ENCODE measurements at places on chromosomes 6 and 20. TPM values are rescaled to one million over a fixed set of nuclear protein-coding genes. Genes with fewer than 3 reads are reported as not detected.

The ZNF334 gene
- 6.9 TPM for total RNA-seq

The SLC22A16 gene
- total RNA-seq, result not detected

The ZSCAN31 gene
- total RNA-seq, result 1.6 TPM

The PTGIS gene
- 42.8 TPM for total RNA-seq

The IPCEF1 gene
- 0.22 TPM for total RNA-seq

The HLA-DOB gene
- total RNA-seq, result 0.32 TPM

The SNX14 gene
- total RNA-seq, result 125 TPM

The ZC2HC1B gene
- total RNA-seq, result 0.26 TPM

The C6orf58 gene
- not detected for total RNA-seq

The ECT2L gene
- total RNA-seq, result 0.11 TPM

The CDH4 gene
- total RNA-seq, result not detected

The BNIP5 gene
- total RNA-seq, result not detected

The MOXD1 gene
- total RNA-seq, result 19.5 TPM

The HTR1B gene
- total RNA-seq, result 0.22 TPM

The FOXS1 gene
- not detected for total RNA-seq

The AVP gene
- total RNA-seq, result not detected

The SLCO4A1 gene
- total RNA-seq, result 0.13 TPM

The PPP1R3G gene
- total RNA-seq, result 2.1 TPM

The MOCS1 gene
- total RNA-seq, result 22.3 TPM

The ANGPT4 gene
- under 0.01 TPM for total RNA-seq

The SLC17A2 gene
- total RNA-seq, result not detected

The PGC gene
- not detected for total RNA-seq

The SLC52A3 gene
- not detected for total RNA-seq
